ENCODE measurements at places on chromosomes 6 and 20. TPM values are rescaled to one million over a fixed set of nuclear protein-coding genes. Genes with fewer than 3 reads are reported as not detected.

C6orf15 gene
- not detected for total RNA-seq

HLA-DOB gene
- not detected for total RNA-seq

FAM110A gene
- total RNA-seq, result 152 TPM

MYT1 gene
- 159 TPM for total RNA-seq

FAM83C gene
- not detected for total RNA-seq

ADGB gene
- not detected for total RNA-seq

RING1 gene
- total RNA-seq, result 37.3 TPM

ULBP2 gene
- total RNA-seq, result 5.4 TPM

DYNLT2 gene
- 1.7 TPM for total RNA-seq

DNA sequence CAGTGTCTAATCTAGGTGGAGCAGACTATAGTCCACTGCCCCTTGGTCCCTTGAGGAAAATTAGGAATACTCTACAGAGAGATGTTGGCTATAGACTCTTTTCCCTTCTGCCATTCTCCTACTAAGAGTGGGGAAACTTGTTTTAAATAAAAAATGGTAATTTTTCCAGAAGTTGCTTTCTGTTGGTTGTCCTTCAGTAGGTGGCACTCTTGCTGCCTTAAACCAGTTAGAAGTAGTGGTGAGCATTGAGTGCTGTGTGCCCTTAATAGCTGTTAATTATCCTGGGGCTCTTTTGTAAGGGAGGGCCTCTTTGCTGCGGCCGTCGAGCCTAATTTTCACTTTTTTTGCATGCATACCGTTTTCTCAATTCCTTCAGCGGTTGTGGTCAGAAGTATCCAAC, 2.8 kb downstream of the CMTR1 start:
- DNase-seq, result no peak
- H3K36me3 ChIP-seq, result no peaks in the 10 kb centered on the region
- peak overlapping the region; percentile 76 for H3K27ac ChIP-seq

- DNase-seq, result no peak
- H3K36me3 ChIP-seq, result peaks cover 6% of the 10 kb centered on the region
- H3K4me1 ChIP-seq, result peaks cover 1% of the 10 kb centered on the region
Observed at GRCh38 chr6:160461641-160462040, 113.5 kb downstream of the SLC22A3 start.

DNA sequence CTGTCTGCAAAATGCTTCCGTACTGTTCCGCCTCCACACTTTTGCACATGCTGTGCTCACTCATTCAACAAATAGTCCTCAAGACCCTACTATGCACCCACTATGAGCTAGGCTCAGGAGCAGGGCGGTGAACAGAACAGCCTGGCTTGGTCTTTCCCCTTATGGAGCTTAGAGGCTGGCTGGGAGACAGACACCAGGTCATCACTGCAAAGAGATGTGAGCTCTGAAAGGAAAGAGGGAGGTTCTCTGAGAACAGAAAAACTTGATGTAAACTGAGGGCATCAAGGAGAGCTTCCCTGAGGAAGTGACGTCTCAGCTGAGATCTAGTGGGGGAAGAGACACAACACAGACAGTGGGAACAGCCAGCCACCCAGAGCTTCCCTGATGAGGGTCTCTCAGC, 31.0 kb upstream of the TGM2 start:
- peaks cover 3% of the 10 kb centered on the region for H3K27me3 ChIP-seq
- peaks cover 2% of the 10 kb centered on the region for H3K4me1 ChIP-seq

GRCh38 chr20:61901392-61902220, 164.1 kb downstream of the TAF4 start:
- H3K27ac ChIP-seq, result no peak overlapping the region
- DNase-seq, result no peak
- H3K27me3 ChIP-seq, result no peaks in the 10 kb centered on the region
- H3K4me3 ChIP-seq, result no peak overlapping the region
- H3K4me1 ChIP-seq, result peaks cover 4% of the 10 kb centered on the region

DNA sequence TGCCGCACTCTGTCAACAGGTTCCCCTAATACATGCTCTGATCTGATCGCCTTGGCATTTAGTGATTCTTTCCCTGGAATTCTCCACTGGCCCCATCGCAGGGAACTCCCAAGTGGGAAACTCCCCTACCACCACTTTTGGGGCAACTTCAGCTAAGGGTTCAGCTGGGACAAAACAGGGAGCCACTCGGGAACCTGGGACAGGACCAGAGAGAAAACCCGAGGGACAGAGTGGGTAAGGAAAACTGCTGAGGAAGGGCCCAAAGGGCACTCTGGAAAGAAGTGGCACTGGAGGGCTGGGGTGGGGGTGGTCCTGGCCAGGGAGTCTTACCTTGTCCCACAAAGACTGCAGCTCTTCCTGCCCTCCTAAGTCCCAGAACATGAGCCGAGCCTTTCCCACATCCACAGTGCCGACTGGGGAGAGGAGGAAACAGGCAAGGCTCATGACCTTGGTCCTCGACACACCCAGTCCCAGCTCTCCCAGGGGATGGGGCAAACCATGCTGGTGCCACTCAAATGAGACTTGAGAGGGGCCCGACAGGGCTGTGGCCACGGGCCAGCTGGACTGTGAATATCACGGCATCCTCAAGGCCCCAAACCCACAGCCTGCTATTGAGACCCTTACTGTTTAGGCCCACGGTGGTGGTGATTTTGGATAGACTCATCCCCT, 1.6 kb downstream of the ARFRP1 start:
- peak overlapping the region; percentile 89 for H3K4me3 ChIP-seq
- peaks cover 11% of the 10 kb centered on the region for H3K27me3 ChIP-seq
- H3K36me3 ChIP-seq, result peaks cover 4% of the 10 kb centered on the region
- peak overlapping the region; percentile 70 for H3K27ac ChIP-seq

- no peak for DNase-seq
- H3K36me3 ChIP-seq, result no peaks in the 10 kb centered on the region
- H3K4me3 ChIP-seq, result no peak overlapping the region
- no peak overlapping the region for H3K27ac ChIP-seq
- peaks cover 5% of the 10 kb centered on the region for H3K4me1 ChIP-seq
- H3K27me3 ChIP-seq, result no peaks in the 10 kb centered on the region
Observed at GRCh38 chr6:36364669-36365479, 22.6 kb downstream of the ETV7 start.

DNA sequence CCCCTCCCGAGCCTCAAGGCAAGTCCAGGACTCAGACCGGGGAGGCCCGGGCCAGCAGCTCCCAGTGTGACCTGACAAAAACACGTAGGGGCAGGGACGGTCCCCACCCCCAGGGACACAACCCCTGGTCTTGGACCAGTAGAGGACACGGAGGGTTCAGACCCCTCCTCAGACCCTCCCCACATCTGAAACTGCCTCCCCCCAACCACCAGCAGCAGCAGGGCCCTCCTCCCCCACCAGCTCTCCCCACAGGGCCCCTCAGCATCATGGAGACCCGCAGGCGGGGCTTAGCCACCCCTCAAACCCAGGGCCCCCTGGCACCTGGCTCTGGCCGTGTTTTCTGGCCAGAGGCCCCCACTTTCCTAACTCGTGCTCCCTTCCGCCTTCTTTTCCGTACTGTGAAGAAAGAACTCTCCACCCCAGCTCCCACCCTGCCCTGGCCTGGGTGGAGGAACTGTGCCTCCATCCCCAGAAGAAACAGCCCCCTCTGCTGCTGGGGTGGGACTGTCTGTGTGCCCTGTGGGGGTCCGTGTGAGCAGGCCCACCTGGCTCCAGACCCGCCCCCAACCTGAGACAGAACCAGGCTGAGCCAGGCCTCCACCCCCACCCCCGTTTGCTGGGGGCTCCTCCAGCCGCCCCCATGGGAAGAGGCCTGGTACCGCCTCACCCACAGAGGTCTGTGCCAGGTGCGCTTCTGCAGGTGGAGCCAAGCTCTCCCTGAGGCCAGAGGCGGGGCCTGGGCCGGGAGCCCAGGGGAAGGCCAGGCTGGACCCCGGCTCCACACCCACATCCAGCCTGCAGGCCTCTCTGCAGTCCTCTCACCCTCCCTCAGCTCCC, 39.0 kb upstream of the MDFI start:
- DNase-seq, result no peak
- H3K36me3 ChIP-seq, result no peaks in the 10 kb centered on the region
- H3K4me1 ChIP-seq, result peaks cover 6% of the 10 kb centered on the region
- H3K4me3 ChIP-seq, result no peak overlapping the region

DNA sequence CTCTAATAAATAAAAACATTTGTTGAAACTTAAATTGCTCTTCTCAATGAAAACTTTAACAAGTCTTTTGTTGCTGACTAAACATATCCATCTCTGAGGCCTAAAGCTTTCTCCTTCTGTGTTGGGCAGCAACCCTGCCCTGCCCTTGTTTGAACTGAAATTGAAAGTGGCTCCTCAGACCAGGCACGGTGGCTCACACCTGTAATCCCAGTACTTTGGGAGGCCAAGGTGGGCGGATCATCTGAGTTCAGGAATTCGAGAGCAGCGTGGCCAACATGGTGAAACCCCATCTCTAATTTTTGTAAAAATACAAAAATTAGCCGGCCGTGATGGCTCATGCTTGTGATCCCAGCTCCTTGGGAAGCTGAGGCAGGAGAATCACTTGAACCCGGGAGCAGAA, 29.2 kb upstream of the GNRH2 start:
- DNase-seq, result no peak
- H3K4me1 ChIP-seq, result no peaks in the 10 kb centered on the region
- H3K4me3 ChIP-seq, result no peak overlapping the region
- H3K27me3 ChIP-seq, result peaks cover 4% of the 10 kb centered on the region

DNA sequence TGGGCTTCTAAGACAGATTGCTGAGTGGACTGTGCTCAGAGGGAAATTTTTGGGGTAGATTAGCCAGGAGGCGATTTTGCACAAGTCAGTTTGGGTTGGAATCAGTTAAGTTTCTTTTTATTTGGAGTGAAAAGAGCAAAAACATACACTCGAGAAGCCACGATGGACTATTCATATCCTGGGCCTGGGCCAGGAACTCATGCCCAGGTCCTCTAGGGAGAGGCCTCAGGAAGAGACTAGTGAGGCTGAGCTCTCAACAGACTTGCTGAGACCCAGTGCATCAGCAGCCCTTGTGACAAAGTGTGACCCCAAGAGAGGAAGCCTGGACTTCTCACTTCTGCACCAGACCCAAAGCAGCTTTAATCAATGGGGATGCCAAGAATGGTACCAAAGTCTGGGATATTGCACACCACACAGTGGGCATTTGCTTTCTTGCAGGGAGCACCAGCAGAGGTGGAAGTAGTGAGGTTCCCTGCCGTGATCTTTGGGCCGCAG, 61.6 kb upstream of the MAFB start:
- DNase-seq, result no peak
- H3K4me3 ChIP-seq, result no peak overlapping the region
- H3K36me3 ChIP-seq, result no peaks in the 10 kb centered on the region
- no peaks in the 10 kb centered on the region for H3K27me3 ChIP-seq

GRCh38 chr6:150739711-150740349, 125.7 kb upstream of the MTHFD1L start:
- DNase-seq, result no peak
- no peaks in the 10 kb centered on the region for H3K36me3 ChIP-seq
- H3K4me1 ChIP-seq, result no peaks in the 10 kb centered on the region
- H3K27me3 ChIP-seq, result no peaks in the 10 kb centered on the region
- H3K4me3 ChIP-seq, result no peak overlapping the region

GRCh38 chr6:147508042-147508865, at the start of gene SAMD5:
TSS of gene SAMD5 (plus strand) at chr6:147508690. CDS start at chr6:147508929, 239 bp downstream.
- H3K4me3 ChIP-seq, result peak within 1 kb of the TSS; percentile 91
- peaks cover 5% of the 10 kb centered on the region for H3K4me1 ChIP-seq
- no peak within 1 kb of the TSS for H3K27ac ChIP-seq
- peaks cover 12% of the 10 kb centered on the region for H3K27me3 ChIP-seq
- peak; percentile 71 for DNase-seq

DNA sequence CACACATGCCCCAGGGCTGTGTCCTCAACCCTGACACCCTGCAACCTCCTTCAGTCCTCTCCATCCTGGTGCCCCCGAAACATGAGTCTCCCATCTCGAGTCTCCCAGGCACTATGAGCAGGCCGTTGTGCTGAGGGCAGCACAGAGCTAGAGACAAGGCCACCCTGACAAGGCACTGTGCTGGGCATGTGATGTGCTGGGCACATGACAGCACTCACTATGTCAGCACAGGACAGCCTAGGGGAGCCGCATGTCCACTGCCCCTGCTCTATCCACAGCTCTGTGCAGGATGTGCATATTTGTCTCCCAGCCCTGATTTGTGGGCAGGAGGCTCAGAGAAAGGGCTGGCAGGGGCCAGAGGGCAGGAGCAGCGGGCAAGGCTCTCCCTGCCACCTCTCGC, 362.1 kb upstream of the AGPAT4 start:
- peaks cover 2% of the 10 kb centered on the region for H3K27me3 ChIP-seq
- H3K4me3 ChIP-seq, result no peak overlapping the region
- DNase-seq, result no peak
- peaks cover 20% of the 10 kb centered on the region for H3K4me1 ChIP-seq
- H3K36me3 ChIP-seq, result no peaks in the 10 kb centered on the region

DNA sequence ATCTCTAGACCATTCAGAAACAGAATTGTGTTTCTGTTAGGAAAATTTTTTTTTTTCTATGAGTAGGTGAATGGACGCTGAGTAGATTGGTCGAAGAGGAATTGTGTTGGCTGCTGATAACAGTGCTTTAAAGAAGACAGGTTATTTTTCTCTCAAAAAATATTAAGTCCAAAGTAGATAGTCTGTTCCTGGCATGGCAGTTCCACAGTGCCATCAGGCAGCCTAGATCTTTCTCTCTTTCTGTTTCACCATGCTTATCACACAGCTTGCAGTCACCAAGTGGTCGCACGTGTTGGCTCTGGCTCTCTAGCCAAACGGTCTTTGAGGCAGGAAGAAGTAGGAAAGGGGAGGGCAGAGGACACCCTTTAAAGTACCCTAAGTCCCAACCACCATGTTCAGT, 22.4 kb upstream of the SERINC3 start:
- H3K27me3 ChIP-seq, result no peaks in the 10 kb centered on the region
- no peak for DNase-seq
- no peaks in the 10 kb centered on the region for H3K36me3 ChIP-seq
- H3K27ac ChIP-seq, result no peak overlapping the region

GRCh38 chr20:49983123-49983847, 505 bp downstream of the SNAI1 start:
- no peak overlapping the region for H3K27ac ChIP-seq
- H3K4me3 ChIP-seq, result peak overlapping the region; percentile 86
- peaks cover 3% of the 10 kb centered on the region for H3K27me3 ChIP-seq
- H3K36me3 ChIP-seq, result no peaks in the 10 kb centered on the region

DNA sequence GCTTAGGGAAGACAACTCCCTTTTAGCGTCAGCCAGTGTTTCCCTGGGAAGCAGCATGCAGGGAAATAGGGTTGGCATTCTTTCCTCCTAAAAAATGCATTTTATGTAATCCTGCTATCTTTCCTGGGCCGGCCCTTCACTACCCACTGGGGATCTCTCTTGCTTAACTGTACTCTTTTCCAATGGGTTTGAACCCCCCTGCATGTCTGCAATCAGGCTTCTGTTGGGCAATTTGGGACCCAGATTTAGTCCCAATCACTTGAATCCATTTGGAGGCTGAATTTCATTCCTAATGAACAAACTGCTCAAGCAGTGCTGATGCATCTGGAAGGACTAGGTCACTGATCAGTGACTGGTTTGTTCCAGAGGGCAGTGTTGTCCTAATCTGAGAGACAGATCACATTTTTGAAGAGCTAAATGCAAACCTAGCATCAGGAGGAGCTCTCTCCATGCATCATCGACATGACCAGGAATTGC, 152.0 kb downstream of the TSHZ2 start:
- H3K36me3 ChIP-seq, result no peaks in the 10 kb centered on the region
- H3K4me3 ChIP-seq, result no peak overlapping the region
- no peak overlapping the region for H3K27ac ChIP-seq
- peaks cover 2% of the 10 kb centered on the region for H3K27me3 ChIP-seq
- no peak for DNase-seq
